ENCODE measurements at places on chromosomes 1 and 21.

GRCh38 chr1:12464598-12465056 is 153.4 kb downstream of the DHRS3 start:
- DNase-seq, result peak; percentile 81

DNA sequence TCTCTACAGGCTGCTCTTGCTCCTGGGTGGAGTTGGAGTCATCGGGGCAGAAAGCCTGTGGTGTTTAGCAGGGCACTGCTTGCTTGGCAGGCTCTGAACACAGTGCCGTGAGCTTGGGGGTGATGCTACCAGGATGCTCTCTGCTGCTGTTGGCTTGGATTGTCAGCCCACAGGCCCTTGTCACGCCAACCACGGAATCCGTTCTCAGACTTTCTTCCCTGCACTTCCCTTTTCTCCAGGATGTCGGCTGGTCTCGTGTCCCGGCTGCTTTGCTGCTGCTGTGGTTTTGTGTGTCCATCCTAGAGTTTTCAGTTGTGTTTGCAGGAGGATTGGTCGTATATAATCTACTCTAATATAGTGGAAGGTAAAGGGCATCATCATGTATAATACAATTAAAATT is 44.4 kb upstream of the TTC34 start:
- no peak for DNase-seq

DNA sequence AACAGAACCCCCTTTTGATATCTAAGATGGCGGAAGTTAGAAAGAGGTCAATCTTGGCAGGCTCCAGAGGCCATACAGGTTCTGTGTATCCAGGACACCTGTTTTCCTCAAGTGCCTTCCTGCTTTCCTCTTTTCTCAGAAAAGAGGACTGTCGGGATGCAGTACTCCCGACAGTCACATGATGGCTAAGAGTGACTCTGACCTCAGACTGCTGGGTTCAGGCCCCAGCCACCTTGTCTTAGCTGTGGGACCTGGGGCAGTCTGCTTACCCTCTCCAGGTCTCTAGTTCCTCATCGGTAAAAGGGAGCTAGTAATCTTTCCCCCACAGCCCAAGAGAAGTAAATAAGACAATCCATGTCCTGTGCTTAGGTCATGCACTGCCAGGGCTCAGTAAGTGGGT is 29.9 kb downstream of the STK40 start:
- DNase-seq, result no peak

DNA sequence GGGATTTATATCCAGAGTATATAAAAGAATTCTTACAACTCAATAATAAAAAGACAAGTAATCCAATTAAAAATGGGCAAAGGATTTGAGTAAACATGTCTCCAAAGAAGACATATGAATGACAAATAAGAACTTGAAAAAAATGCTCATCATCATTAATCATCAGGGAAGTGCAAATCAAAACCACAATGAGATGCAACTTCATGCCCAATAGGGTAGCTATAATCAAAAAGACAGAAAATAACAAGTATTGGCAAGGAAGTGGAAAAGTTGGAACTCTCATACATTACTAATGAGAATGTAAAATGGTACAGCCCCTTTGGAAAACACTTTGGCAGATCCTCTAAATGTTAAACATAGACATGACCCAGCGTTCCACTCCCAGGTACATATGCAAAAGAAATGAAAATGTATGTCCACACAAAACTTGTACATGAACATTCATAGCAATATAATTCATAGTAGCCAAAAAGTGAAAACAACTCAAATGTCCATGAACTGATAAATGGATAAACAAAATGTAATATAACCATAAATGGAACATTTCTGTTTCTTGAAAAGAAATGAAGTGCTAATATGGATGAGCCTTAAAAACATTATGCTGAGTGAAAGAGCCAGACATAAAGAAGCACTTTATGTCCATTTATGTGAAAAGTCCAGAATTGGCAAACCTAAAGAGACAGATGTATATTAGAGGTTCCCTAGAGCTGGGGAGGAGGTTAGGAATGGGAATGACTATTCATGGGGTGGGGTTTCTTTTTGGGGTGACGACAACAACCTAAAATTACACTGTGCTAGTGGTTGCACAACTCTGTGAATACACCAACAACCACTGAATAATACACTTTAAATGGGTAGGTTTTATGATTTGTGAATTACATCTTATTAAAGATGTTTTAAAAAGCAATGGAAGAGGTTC is 259.7 kb downstream of the RHOU start:
- DNase-seq, result no peak

DNA sequence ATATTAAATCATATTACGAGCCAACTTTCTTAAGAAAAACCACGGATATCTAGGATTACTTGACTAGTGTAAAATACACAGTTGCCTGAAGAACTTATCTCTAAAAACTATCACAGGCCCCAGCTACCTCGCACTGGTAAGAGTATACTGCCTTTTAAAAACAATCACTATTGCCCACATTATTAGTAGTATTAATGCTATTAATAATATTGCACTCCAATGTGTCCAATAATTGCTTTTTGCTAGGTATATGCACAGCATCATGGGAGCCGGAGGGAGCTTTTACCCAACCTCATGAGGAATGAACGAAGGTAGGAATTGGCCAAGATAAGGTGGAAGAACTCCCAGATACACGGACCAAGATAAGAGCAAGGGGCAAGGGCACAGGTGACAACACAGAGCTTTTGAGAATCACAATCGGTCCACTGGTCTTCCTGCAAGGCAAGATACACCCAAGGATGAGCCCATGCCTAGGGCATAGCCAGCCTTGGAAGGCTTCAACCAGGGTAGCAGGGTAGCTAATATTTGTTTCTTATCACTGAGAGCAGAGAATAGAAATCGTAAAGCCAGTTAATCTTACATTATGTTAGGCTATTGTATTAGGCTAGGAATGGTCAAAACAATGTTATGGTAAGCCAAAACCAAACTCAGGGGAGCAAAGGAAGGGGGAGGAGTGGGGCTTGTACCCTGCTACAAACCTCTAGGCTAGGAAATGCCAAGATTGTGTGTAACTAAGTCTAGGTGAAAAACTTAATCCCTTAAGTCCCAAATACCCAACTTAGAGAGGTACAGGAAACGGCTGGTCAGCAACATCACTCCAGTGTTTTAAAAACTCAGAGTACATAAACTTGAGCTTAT is 9.4 kb downstream of the GLUL start:
- DNase-seq, result no peak
